ENCODE measurements at places on chromosomes 4 and X. TPM values are rescaled to one million over a fixed set of nuclear protein-coding genes. Genes with fewer than 3 reads are reported as not detected.

DNA sequence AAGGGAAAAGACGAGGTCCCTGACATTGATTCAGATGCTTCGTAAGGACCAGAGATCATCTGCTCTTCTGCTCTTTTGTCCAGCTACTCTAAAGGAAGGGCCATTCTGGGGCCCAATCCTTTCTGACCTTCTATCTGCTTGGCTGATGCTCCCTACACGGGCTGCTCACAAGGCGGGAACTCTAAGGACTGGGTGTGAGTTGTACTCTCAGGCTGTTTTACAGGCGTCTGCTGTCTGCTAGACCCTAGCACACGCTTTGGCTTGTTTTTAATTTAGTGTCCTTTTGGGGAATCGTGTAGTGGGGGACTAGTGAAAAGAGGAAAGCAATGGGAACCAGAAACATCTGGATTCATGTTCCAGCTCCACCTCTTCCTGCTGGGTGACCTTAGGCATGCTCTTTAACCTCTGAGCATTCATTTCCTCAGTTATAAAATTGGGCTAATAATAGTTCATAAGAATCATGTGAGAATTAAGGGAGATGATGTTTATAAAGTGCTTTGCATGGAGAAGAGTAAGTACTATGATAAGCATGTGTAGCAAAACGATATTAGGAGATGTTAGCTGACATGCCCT is 53.1 kb downstream of the CASP3 start:
- no peak for DNase-seq

ANXA5 gene
- total RNA-seq: 60.0 TPM

- no peak for DNase-seq
These were observed 126.9 kb upstream of the HCCS start for GRCh38 chrX:10984213-10984612.

MTNR1A gene
- not detected for total RNA-seq

DNA sequence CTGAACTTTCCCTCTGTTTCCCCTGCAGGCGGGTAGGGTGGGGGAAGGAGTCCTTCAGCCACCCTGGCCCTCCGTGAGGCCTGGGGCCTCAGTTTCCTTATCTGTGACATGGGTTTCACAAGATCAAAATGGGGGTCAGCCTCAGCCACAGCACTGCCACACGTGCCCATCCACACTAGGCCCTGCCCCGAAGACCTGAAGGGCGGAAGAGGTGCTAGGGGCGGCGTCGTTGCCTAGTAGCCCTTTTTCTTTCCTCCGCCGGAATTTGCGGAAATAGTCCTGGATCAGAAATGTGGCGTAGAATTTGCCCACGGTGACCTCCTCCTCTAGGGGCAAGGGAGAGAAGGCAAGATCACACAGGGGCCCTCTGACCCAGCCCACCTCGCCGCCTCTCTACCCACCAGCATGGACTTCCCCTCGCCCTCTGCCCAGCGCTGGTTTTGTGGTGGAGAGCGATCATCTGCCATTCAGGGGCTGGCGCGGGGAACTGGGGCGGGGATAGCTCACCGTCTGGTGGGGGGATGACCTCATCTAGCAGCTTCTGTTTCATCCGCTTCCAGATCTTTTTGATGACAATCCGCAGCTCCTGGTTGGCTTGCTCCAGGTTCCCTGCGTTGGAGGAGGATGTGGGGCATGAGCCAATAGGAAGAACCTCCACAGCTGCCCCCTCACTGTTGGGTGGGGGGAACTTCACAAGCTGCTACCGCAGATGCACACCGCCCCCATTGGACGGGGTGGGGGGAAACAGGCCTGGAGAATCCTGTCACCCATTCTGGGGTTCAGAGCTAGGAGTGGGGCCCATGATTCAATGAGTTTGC is 9.7 kb upstream of the SYP start:
- peak; percentile 27 for DNase-seq

GRCh38 chr4:112778520-112778919 is 141.6 kb downstream of the LARP7 start:
- DNase-seq: no peak

PNMA6F gene
- total RNA-seq: not detected

NLGN3 gene
- total RNA-seq: 0.41 TPM

KIAA1210 gene
- total RNA-seq: not detected

GRCh38 chr4:73603854-73604584 is 16.2 kb downstream of the RASSF6 start:
- DNase-seq: no peak

Data from activated naive CD8-positive, alpha-beta T cell treated with anti-CD3 and anti-CD28 coated beads for 36 hours (primary cell).